ENCODE measurements at places on chromosomes 11 and 22.

GRCh38 chr11:19101796-19102520 is 15.0 kb upstream of the ZDHHC13 start:
- no peak for DNase-seq

DNA sequence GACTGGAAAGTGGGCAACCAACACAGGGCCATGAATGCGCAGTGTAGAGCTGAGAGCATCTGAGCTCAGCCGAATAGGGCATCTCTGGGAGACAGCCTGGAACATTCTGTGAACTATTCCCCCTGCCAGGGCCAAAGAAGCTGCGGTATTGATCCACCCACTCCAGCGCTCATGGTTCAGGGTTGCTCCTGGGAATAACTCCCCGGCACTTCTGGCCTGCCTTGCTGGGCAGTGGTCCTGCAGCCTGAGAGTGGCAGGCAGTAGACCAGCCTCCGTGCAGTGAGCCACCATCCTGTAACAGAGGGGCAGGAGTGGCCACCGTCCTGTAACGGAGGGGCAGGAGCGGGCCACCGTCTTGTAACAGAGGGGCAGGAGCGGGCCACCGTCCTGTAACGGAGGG is 12.2 kb downstream of the TMPRSS6 start:
- no peak for DNase-seq

GRCh38 chr11:113484223-113484622 is 9.0 kb upstream of the DRD2 start:
- no peak for DNase-seq

GRCh38 chr11:69830086-69830485 is 10.9 kb upstream of the FGF3 start:
- no peak for DNase-seq

DNA sequence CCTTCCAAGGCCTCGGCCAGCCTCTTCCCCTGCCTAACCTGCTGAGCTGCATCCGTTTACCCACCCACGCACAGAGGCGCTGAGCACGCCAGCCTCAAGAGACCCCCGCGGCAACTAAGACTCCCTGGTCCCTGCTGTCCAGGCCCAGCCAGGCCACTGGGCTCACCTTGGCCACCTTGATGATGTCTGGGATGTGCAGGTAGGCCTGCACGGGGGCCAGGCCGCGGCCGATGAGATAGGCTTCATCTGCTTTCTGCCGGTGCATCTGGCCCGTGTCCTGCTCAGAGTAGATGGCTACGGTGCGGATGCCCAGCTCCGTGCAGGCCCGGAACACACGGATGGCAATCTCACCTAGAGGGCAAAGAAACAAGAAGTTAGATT is 14.6 kb downstream of the LRFN4 start:
- no peak for DNase-seq

DNA sequence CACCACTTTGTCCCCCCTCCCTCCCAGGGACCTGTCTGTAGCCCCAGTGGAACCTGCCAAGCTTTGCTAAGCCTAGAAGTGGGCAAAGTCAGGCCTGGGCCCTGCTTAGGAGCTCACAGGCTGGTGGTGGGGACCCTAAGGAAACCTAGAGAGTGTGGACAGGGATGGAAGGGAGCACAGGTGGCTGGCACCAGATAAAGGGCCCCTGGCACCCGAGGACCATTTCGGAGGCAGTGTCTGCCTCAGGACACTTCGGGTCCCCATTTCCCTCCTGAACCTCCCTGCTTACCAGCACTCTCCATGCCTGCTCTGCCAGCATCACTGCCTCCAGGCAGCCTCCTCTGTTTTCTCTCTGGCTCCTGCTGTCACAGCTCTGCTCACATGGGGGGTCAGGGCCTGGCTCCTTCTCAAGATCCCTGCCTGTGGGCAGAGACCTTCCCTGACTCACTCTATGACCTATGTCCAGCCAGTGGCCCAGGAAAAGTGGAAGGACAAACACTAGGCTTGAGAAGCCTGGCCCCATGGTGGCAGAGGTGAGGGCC is 13.6 kb upstream of the OMP start:
- DNase-seq: no peak

GRCh38 chr22:31680861-31681341 is 18.9 kb upstream of the PISD start:
- peak; percentile 14 for DNase-seq

DNA sequence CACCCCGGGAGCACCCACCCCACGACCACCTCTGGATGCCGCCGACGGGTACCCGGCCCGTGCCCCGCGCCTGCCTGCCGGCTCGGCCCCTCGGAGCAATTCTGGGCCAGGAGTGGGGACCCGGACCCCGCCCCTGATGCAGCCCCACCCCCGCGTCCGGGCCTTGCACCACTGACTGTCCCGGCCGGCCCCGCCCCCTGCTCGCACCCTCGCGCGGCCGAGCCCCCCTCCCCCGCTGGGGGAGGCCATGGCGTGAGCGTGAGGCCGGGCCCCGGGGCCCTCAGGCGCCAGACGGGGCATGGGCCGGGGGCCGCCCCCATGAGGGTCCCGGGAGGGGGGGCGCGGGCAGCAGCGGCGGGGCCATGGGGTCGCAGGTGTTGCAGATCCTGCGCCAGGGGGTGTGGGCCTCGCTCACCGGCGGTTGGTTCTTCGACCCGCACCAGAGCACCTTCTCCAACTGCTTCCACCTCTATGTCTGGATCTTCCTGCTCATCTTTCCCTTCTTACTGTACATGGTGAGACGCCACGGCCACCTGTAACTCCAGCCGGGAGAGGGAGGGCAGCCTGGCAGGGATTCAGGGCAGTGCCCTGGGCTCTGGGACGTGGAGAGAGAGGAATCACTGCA is 486 bp downstream of the PCNX3 start:
- DNase-seq: no peak

DNA sequence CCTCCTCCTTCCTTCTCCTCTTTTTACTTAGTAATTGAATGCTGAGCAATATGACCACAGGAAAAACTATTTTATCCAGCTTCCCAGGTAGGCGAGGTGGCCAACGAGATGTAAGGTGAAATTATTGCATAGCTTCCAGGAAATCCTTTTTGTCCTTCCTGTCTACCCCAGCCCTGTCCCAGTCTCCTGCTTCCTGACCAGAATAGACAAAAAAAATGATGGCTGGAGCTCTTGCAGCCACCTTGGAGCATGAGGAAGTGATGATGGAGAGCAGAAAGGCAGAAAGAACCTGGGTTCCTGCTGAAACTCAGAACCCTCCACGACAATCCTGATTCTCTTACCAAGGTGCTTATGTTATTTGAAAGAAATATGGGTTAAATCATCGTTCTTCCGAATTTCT is 33.9 kb downstream of the DUSP8 start:
- DNase-seq: no peak

- DNase-seq: peak; percentile 60
Observed at GRCh38 chr11:62613291-62613778, 278 bp downstream of the ROM1 start.

- no peak for DNase-seq
Observed at GRCh38 chr11:19379465-19379864, 138.7 kb upstream of the E2F8 start.

DNA sequence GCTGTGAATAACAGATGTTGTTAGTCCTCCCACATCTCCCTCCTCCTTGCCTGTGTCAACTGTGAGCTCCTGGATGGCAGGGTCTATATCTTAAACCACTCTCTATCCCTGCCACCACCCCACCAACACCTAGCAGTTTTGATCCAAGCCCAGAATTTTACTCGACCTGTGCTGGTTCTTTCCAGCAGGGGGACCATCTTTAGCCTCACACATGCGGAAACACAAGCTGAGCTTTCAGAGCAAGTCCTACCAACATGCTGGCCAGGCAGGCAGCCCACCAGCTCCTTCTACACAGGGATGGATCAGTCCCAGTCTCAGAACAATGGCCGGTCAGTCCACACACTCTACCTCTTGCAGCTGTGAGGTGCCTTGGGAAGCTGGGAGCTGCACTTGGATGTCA is 231.5 kb downstream of the NXPE2 start:
- DNase-seq: no peak

DNA sequence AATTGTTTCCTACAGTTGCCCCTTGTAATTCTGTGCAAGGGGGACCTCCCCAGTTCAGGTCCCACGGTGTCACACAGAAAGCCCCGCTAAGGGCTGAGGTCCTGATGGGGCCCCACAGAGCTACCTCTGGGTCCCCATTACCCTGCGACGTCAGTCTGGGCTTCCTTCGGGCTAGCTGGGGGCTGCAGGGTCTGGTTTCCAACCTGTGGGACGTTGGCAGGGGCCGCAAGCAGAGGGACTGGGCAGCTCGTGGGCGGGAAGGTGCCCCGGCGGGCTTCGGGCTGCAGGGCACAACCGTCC is 698 bp downstream of the SLC37A4 start:
- DNase-seq: no peak

GRCh38 chr11:116928102-116928777 is 90.8 kb upstream of the APOA1 start:
- DNase-seq: no peak

DNA sequence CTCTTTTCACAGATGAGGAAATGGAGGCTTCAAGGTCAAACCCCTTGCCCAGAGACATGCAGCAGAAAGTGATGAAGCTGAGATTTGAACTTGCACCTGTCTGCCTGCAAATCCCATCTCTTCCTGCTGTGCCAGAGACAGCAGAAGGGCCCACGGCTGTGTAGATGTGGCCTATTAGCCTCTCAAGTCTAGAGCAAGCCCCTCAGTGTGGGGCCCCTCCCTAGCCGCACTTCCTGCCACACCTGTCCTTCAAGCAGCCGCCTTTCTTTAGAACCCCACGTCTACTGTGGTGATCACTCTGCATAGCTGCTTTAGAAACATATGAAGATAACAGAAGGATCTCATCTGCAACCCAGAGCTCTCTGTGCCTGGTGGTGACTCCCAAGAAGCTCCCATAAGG is 41.2 kb upstream of the JAM3 start:
- DNase-seq: no peak

- no peak for DNase-seq
Observed at GRCh38 chr22:24190596-24191208, 9.4 kb downstream of the SUSD2 start.

- DNase-seq: no peak
Observed at GRCh38 chr22:35653824-35654223, 5.6 kb downstream of the APOL6 start.

- no peak for DNase-seq
Observed at GRCh38 chr22:33350491-33350890, 292.3 kb upstream of the SYN3 start.

GRCh38 chr11:95793116-95793515 is 2.8 kb downstream of the CEP57 start:
- no peak for DNase-seq

GRCh38 chr22:35590634-35591295 is 26.4 kb downstream of the MB start:
- no peak for DNase-seq

- no peak for DNase-seq
Observed at GRCh38 chr11:99422581-99423427, 402.1 kb downstream of the CNTN5 start.

- DNase-seq: no peak
Observed at GRCh38 chr22:44445731-44446130, 52.3 kb downstream of the RTL6 start.

- DNase-seq: peak; percentile 11
Observed at GRCh38 chr11:75275581-75275980, 35.0 kb downstream of the TPBGL start.

DNA sequence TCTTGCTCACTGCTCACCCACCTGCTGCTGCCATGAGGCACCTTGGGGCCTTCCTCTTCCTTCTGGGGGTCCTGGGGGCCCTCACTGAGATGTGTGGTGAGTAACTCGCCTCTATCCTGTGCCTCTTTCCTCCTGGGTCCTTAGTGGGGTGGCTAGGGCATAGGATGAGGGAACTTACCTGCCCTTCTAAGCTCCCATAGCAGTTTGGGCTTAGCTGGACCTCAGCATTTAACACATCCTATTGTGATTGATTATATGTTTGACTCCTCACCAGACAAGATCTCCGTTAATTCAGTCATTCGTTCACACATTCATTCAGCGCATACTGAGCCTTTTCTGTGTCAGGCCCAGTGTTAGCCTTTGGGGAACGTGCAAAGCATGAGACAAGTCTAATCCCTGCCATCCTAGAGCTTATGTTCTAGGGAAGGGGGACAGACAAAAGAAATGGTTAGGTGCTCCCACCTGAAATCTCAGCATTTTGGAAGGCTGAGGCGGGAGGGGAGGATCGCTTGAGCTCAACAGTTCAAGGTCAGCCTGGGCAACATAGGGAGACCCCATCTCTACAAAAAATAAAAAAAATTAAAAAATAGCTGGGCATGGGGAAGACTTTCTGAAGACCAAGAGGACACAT is 441 bp downstream of the TCN2 start:
- no peak for DNase-seq

Data from body of pancreas (tissue), 4 donors.